ENCODE measurements at places on chromosomes 3 and 15. TPM values are rescaled to one million over a fixed set of nuclear protein-coding genes. Genes with fewer than 3 reads are reported as not detected.

GRCh38 chr3:126477061-126477380, 1.3 kb upstream of the ZXDC start:
- no peak overlapping the region for H3K27ac ChIP-seq
- DNase-seq: no peak
- H3K4me1 ChIP-seq: peaks cover 33% of the 10 kb centered on the region

GRCh38 chr3:10855871-10856662, 40.0 kb downstream of the SLC6A11 start:
- no peak overlapping the region for H3K4me3 ChIP-seq
- no peaks in the 10 kb centered on the region for H3K4me1 ChIP-seq
- no peak for DNase-seq
- no peaks in the 10 kb centered on the region for H3K36me3 ChIP-seq
- H3K27ac ChIP-seq: no peak overlapping the region
- H3K27me3 ChIP-seq: no peaks in the 10 kb centered on the region

GRCh38 chr3:123330441-123330991, 118.4 kb downstream of the ADCY5 start:
- DNase-seq: peak; percentile 61
- H3K27ac ChIP-seq: no peak overlapping the region
- no peak overlapping the region for H3K4me3 ChIP-seq
- H3K36me3 ChIP-seq: no peaks in the 10 kb centered on the region
- no peaks in the 10 kb centered on the region for H3K27me3 ChIP-seq

NOX5 gene
- 0.14 TPM for total RNA-seq

DET1 gene
- total RNA-seq: 5.4 TPM

B3GALNT1 gene
- 17.6 TPM for total RNA-seq

GRCh38 chr3:148880681-148881080, 15.6 kb downstream of the CPA3 start:
- no peak overlapping the region for H3K27ac ChIP-seq
- DNase-seq: no peak
- H3K36me3 ChIP-seq: no peaks in the 10 kb centered on the region

- H3K27ac ChIP-seq: no peak overlapping the region
- no peak for DNase-seq
- H3K4me1 ChIP-seq: no peaks in the 10 kb centered on the region
Measured at GRCh38 chr3:120119846-120120510, 25.7 kb upstream of the GSK3B start.

- H3K4me3 ChIP-seq: no peak overlapping the region
- no peak overlapping the region for H3K27ac ChIP-seq
- no peaks in the 10 kb centered on the region for H3K36me3 ChIP-seq
- no peaks in the 10 kb centered on the region for H3K4me1 ChIP-seq
- DNase-seq: no peak
Measured at GRCh38 chr3:94671078-94671477, 608.2 kb downstream of the NSUN3 start.

GRCh38 chr3:113105093-113105449, 106.3 kb upstream of the BOC start:
- no peak for DNase-seq
- H3K27me3 ChIP-seq: no peaks in the 10 kb centered on the region
- H3K4me1 ChIP-seq: no peaks in the 10 kb centered on the region
- no peaks in the 10 kb centered on the region for H3K36me3 ChIP-seq
- no peak overlapping the region for H3K4me3 ChIP-seq

P2RY12 gene
- total RNA-seq: 3.1 TPM

- DNase-seq: no peak
- H3K27me3 ChIP-seq: no peaks in the 10 kb centered on the region
- H3K27ac ChIP-seq: no peak overlapping the region
- no peaks in the 10 kb centered on the region for H3K4me1 ChIP-seq
Measured at GRCh38 chr3:188491276-188491687, 337.3 kb downstream of the LPP start.

DNA sequence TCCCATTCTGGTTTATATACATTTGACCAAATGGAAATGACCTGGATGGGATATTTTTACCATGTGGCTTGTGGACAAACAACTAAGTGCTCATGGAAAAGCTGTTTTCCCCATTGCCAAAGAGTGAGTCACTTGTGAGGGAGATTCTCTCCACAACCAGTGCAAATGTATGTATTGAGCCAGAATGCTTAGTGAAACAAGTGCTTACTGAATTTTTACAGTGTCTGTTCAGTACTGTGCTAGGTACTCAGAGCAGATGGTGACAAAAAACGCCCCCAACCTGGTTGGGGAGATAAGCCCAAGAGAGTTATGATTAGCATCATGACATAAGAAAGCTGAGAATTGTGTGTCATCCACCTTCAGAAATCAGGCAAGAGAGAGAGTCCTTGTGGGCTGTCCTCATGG, 2.3 kb downstream of the CHP1 start:
- no peak for DNase-seq
- no peak overlapping the region for H3K27ac ChIP-seq
- peaks cover 4% of the 10 kb centered on the region for H3K4me1 ChIP-seq
- H3K4me3 ChIP-seq: no peak overlapping the region
- no peaks in the 10 kb centered on the region for H3K36me3 ChIP-seq
- H3K27me3 ChIP-seq: no peaks in the 10 kb centered on the region

DNA sequence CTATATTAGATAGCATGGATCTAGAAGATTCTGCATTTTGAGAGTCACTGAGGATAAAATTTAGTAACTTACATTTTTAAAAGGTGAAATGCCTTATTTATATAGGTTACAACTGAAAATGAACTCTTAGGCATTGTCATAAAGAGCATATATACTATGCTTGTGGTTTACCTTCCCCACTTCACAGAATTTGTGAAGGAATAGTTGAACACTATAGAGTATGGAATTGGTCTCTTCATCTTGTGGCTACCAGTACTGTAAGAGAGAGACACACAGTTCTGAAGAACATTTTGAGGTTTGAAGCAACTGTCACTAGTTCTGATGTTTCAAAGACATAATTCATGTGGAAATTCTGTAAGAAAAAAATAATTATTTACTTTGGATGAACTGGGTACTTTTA, 41.7 kb upstream of the FBXL22 start:
- H3K4me3 ChIP-seq: no peak overlapping the region
- no peak overlapping the region for H3K27ac ChIP-seq
- no peaks in the 10 kb centered on the region for H3K27me3 ChIP-seq
- no peak for DNase-seq
- peaks cover 27% of the 10 kb centered on the region for H3K4me1 ChIP-seq

DNA sequence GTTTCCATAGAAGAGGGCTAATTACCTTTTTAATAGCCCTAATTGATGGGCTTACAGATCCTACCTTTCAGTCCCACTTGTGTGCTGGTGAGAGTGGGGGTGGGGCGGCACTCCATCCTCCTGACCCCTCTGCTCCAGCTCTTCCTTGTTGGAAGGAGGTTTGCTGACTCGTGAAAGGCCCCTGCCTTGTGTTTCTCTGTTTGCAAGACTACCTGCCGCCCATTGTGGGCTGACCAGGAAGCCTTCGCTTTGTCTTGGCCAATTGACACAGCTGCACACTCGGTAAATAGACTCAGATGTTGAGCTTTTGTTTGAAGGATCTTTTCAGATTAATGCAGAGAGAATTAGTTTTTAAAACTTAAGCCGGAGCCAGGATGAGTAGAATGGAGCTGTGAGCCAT, 197.3 kb upstream of the HES1 start:
- H3K27me3 ChIP-seq: no peaks in the 10 kb centered on the region
- no peak for DNase-seq
- no peaks in the 10 kb centered on the region for H3K36me3 ChIP-seq
- no peaks in the 10 kb centered on the region for H3K4me1 ChIP-seq
- no peak overlapping the region for H3K4me3 ChIP-seq
- H3K27ac ChIP-seq: no peak overlapping the region

DNA sequence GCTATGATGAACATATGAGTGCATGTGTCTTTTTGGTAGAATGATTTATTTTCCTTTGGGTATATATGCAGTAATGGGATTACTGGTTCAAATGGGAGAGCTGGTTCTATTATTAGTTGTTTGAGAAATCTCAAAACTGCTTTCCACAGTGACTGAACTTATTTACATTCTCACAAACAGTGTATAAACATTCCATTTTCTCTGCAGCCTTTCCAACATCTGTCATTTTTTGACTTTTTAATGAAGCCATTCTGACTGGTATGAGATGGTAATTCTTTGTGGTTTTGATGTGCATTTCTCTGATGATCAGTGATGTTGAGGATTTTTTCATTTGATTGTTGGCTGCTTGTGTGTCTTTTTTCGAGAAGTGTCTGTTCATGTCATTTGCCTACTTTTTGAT, 1124.2 kb downstream of the NAALADL2 start:
- no peaks in the 10 kb centered on the region for H3K4me1 ChIP-seq
- DNase-seq: no peak
- H3K36me3 ChIP-seq: no peaks in the 10 kb centered on the region
- H3K27me3 ChIP-seq: no peaks in the 10 kb centered on the region

- H3K36me3 ChIP-seq: no peaks in the 10 kb centered on the region
- H3K4me1 ChIP-seq: peaks cover 9% of the 10 kb centered on the region
- no peaks in the 10 kb centered on the region for H3K27me3 ChIP-seq
- H3K4me3 ChIP-seq: no peak overlapping the region
- no peak overlapping the region for H3K27ac ChIP-seq
Measured at GRCh38 chr15:69666441-69666882, 213.8 kb downstream of the RPLP1 start.
